ENCODE measurements at places on chromosomes 3 and 15.

DNA sequence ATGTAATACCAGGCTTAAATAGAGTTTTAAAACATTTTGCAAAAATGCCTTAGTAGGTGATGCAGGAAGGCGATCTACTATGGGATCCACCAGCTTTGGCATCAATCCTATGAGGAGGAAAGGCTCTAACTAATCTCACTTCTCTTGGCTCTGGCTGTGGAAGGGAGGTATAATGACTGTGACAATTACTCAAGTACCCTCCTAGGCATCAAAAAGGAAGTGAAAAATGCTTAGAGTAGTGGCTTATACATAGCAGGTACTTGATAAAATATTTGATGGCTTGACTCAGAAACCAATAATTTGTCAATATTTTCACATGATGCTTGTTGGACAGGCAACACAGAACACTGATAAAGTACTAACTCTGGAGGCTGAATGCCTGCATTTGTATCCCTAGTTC lies 34.1 kb upstream of the SERPINI2 start:
- DNase-seq = no peak

DNA sequence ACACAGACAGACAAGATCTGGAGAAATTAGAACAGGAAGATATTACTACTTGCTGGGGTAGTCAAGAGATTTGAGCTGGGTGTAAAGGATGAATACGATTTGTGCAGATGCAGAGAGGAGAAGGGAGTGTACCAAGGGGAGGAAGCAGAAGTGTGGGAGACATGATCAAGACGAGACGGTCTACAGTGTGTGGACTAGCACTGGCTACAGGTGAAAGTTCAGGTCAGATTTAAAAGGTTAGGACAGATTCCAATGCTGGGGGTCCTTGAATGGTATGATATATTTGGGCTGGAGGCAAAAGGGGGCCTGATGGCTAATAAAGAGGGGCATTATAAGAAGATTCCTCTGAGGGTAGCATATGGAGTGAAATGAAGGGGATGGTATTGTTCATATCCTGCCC lies 12.1 kb downstream of the LDHAL6B start:
- DNase-seq = no peak

- no peak for DNase-seq
Measured at GRCh38 chr3:158493931-158494330, 77.1 kb upstream of the MLF1 start.

- no peak for DNase-seq
Measured at GRCh38 chr3:89223188-89223587, 115.8 kb downstream of the EPHA3 start.

DNA sequence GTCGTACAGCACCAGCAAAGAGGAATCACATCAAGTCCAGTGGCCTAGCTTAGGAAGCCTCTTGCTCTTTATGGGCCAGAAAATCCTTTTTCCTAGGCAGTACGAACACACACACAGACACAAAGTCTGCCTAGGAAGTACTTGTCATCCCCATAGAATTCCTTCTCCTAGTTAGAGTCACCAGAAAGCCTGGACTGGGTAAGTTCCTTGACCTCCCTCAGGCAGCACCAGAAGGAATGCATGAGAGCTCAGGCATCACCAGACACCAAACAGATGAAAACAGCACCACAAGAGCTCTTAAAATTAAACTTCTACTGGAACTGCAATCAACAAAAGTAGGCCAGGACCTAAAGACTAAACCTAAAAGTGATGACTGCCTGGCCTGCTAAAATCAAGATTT lies 192.9 kb upstream of the CCDC54 start:
- DNase-seq = no peak

DNA sequence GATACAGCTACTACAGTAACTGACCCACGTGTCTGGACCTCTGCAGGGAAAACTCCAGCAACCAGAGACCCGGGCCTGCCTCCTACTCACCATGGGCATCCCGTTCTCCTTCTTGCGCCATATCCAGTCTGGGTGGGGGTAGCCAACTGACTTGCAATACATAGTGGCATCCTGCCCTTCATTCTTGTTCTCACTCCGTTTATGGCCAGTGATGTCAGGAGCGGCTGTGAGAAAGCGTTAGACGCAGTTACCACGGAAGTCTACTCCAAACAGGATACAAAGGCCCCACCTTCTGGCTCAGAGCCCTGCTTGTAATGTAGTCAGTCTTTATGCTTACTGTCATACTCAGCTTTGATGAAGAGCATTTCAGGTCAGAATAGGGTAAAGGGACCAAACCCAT lies 59.6 kb downstream of the NPTN start:
- no peak for DNase-seq

GRCh38 chr15:38040615-38041014 lies 106.2 kb downstream of the TMCO5A start:
- no peak for DNase-seq

DNA sequence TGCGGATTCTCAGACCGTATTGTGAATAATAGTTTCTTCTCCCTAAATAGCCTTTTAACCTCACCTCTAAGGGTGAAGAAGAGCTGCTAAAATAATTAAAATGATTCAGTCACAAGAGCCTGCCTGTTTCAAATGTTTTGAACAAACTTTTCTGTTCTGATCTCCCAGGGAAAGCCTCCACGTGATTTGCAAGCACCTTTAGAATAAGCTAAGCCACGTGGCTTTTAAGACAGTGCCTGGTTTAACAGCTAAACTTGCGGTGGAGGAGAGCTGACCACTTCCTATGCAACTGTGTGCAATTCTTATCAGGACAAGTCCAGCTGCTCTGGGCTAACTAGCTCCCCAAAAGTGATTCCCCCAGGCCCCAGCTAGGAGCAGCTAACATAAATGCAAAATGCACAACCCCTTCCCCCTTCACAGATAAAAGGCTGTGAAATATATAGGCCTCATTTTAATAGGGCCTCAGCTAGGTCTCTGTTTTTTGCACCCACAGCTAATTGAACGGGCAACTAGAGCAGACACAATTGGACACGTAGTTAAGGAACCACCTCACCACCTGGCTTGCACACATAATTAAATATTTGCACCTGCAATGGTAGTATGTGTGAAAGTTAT lies 401.2 kb upstream of the NR2F2 start:
- DNase-seq = peak; percentile 23

DNA sequence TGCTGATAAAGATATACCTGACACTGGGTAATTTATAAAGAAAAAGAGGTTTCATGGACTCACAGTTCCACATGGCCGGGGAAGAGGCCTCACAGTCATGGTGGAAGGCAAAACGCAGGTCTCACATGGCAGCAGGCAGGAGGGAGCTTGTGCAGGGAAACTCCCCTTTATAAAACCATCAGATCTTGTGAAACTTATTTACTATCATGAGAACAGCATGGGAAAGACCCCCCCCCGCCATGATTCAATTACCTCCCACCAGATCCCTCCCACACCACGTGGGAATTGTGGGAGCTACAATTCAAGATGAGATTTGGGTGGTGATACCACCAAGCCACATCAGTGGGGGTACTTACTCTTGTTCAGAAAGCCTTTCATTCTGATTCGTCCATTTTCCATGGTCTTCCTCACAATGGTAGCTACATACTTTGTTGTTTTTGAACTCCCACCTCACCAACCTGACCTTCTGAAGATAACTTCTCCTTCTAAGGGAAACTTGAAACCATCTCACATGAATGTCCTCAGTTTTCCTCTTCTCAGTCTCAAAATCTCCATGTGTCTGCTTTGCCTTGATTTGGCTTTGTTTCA lies 275.6 kb upstream of the PROK2 start:
- no peak for DNase-seq

DNA sequence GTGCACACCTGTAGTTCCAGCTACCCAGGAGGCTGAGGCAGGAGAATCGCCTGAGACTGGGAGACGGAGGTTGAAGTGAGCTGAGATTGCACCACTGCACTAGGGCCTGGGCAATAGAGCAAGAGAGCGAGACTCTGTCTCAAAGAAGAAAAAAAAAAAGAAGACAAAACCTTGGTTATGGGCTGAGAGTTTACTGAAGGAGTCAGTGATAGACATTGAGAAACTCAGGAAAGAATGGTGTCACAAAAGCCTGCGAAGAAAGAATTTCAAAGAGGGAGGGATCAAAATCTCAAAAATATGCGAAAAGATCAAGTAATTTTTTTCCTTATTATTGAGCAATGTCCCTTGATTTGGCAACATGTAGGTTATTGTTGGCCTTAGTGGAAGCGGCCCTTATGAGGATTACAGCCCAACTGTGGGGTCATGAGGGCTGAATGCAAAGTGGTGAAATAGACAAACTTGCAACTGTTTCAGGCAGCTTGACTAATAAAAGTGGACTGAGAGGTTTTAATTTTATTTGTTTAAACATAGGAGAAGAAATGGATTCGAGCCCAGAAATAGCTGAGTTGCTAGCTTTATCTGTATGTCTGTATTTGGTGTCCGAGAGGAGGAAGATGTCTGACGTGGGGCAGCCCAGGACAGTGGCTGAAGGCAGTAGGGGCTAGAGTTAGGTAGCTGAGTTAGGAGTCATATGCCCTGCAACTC lies 18.8 kb upstream of the CELF6 start:
- DNase-seq = no peak

GRCh38 chr3:78888635-78889034 lies 879.2 kb downstream of the ROBO1 start:
- DNase-seq = no peak

GRCh38 chr15:101201411-101202174 lies 50.3 kb downstream of the CHSY1 start:
- DNase-seq = no peak

Data from erythroblast (primary cell).